ENCODE measurements at places on chromosomes 3 and 15.

DNA sequence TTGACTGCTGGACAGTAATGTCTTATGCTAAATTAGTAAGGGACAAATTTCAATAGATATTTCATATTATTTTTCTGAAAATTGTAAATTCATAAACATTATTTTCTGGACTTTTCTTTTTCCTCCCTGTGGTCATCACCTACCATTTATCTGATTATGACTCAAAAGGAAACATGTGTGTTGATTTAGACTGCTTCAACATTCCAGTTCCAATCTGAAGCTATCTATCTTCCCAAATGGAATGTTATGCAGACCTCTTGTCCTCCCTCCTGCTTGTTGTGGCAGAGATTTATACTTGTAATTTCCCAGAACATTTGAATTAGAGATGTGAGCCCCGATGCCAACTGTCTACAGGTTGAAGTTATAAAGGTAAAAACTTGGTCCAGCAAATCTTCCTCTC is 803.4 kb downstream of the TUSC7 start:
- H3K36me3 ChIP-seq: no peaks in the 10 kb centered on the region
- H3K4me3 ChIP-seq: no peak overlapping the region

GRCh38 chr3:171199473-171199829 is 172.9 kb upstream of the SLC2A2 start:
- no peak overlapping the region for H3K27ac ChIP-seq
- H3K27me3 ChIP-seq: no peaks in the 10 kb centered on the region
- DNase-seq: no peak

GRCh38 chr15:41675337-41675736 is 15.1 kb downstream of the MGA start:
- H3K4me1 ChIP-seq: peaks cover 5% of the 10 kb centered on the region
- H3K27ac ChIP-seq: peak overlapping the region; percentile 83
- peaks cover 64% of the 10 kb centered on the region for H3K36me3 ChIP-seq
- no peak for DNase-seq

- H3K27ac ChIP-seq: no peak overlapping the region
- no peak overlapping the region for H3K4me3 ChIP-seq
- peaks cover 16% of the 10 kb centered on the region for H3K4me1 ChIP-seq
- DNase-seq: no peak
- peaks cover 11% of the 10 kb centered on the region for H3K27me3 ChIP-seq
- peaks cover 14% of the 10 kb centered on the region for H3K36me3 ChIP-seq
Observed at GRCh38 chr3:187856555-187856954, 111.3 kb upstream of the BCL6 start.

DNA sequence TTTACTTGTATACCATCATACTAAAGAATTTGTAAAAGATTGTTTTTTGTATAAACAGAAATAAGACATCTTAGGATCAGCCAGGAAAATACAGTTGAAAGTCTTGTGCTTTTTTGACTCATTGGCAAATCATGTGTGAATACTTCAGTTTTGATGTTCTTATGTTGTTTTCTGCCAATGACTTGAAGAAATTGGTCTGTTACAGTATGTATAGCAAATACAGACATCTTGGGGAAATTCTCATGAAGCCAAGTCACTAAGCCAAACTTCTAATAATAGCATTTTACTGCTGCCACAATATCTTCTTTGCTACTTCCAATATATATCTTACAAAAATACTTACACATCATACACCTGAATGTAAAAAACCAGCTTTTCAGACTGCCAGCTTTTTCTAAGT is 83.2 kb downstream of the DZIP3 start:
- H3K27me3 ChIP-seq: no peaks in the 10 kb centered on the region
- peaks cover 61% of the 10 kb centered on the region for H3K36me3 ChIP-seq
- no peak for DNase-seq
- peaks cover 5% of the 10 kb centered on the region for H3K4me1 ChIP-seq
- H3K27ac ChIP-seq: no peak overlapping the region
- no peak overlapping the region for H3K4me3 ChIP-seq

- no peak overlapping the region for H3K4me3 ChIP-seq
- DNase-seq: no peak
- no peaks in the 10 kb centered on the region for H3K36me3 ChIP-seq
- H3K27me3 ChIP-seq: peaks cover 9% of the 10 kb centered on the region
Observed at GRCh38 chr3:186342197-186342596, 19.8 kb downstream of the DGKG start.

DNA sequence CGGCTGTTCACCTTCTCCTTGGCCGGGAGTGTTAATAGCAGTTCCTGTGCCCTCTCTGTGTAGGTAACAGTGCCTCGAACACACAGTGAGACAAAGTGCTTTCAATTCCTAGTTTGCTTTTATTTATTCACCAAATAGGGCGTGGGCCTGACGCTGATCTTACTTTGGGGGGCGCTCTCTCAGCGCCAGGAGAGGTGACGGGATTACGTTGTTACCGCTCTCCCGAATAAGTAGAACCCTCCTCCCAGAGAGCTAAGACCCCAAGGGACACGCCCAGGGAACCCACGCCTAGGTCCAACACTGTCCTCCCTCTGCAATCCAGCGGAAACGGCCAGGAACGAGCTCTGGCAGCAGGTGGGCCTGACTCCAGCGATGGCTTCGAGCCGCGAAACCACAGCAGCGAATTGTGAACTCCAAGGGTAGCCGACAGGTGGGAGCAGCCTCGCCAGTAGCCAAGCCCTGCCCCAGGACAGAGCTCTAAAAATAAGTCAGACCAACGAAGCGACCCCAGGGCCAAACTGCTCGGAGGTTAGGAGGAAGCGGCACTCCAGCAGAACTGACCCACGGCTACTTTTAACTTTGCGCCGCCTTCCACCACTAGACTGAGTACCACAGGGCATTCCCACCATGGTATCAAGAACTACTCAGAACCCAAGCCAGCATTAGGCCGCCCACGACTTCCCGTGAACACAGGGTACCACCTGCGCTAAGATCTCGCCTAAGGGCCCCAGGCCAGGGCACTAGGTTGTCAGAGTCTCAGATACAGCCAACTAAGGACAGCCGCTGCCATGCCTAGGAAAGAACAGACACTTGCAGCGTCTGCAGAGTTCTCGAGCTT is 1.6 kb upstream of the SIN3A start:
- peaks cover 54% of the 10 kb centered on the region for H3K4me1 ChIP-seq
- DNase-seq: peak; percentile 54
- peak overlapping the region; percentile 99 for H3K27ac ChIP-seq
- peaks cover 3% of the 10 kb centered on the region for H3K27me3 ChIP-seq

DNA sequence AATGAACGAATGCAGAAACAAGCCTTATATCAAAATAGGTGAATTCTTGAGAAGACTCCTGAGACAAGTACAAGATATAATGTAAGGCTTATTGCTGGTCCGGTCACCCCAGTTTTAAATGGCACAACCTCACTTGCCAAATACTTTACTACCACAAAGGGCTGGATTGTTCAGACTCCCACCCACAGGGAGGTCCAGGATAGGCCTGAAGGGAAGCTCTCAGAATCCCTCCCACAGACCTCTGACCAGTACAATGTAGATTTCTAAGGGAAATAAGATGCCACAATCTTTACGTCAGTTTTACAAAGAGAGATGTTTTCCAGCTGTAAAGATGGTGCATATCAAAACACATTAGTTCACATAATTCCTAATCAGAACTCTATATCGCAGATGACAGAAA is 577.7 kb upstream of the ADAMTS9 start:
- no peak for DNase-seq
- H3K36me3 ChIP-seq: peaks cover 6% of the 10 kb centered on the region
- H3K27ac ChIP-seq: peak overlapping the region; percentile 32
- H3K4me1 ChIP-seq: no peaks in the 10 kb centered on the region
